ENCODE measurements at places on chromosomes 5 and 9. TPM values are rescaled to one million over a fixed set of nuclear protein-coding genes. Genes with fewer than 3 reads are reported as not detected.
A peak's percentile ranks its signal among the peaks of the same experiment; 100 is the strongest.

ZNF354C gene
- 4.9 TPM for total RNA-seq

PCDHB9 gene
- 2.8 TPM for total RNA-seq

B4GALT1 gene
- 76.0 TPM for total RNA-seq

C1QTNF2 gene
- total RNA-seq = 0.89 TPM

TAF11L10 gene
- not detected for total RNA-seq

GPX8 gene
- total RNA-seq = 2.3 TPM

FAM151B gene
- 2.3 TPM for total RNA-seq

PCDHA11 gene
- 2.8 TPM for total RNA-seq

- peak; percentile 36 for DNase-seq
- peaks cover 3% of the 10 kb centered on the region for H3K4me1 ChIP-seq
- H3K27ac ChIP-seq = no peak overlapping the region
Measured at GRCh38 chr5:145856285-145856818, 16.5 kb downstream of the GRXCR2 start.

DNA sequence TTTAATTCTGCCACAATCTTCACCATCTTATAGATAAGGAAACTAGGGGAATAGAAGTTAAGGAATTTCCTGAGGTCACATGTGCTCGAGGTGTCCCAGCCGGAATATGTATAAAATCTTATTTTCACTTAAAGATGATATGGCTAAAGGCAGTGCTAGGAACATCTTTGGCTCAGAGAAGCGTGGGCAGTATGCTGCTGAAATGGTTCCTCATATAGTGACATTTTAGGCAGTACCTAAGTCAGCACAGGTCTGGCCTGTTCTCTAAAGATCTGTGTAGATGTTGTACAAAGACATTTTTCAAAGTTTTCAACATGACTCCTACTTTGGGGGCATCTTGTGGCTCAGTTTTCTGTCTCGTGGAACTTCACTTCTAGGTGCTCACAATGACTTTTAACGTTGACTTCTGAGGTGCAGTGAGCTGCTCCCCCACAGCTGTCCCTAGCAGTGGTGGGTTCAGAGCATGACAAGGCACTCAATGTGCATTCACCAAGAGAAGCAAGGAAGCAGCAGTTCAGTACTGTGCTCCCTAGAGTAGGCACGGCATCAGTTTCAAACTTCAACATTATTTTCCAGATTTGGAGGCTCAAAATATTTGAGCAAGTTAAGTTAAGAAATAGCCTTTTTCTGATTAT lies 40.3 kb downstream of the TNFAIP8 start:
- H3K4me3 ChIP-seq = no peak overlapping the region
- H3K27me3 ChIP-seq = no peaks in the 10 kb centered on the region
- no peak overlapping the region for H3K27ac ChIP-seq
- H3K36me3 ChIP-seq = no peaks in the 10 kb centered on the region
- H3K4me1 ChIP-seq = peaks cover 9% of the 10 kb centered on the region
- DNase-seq = no peak

DNA sequence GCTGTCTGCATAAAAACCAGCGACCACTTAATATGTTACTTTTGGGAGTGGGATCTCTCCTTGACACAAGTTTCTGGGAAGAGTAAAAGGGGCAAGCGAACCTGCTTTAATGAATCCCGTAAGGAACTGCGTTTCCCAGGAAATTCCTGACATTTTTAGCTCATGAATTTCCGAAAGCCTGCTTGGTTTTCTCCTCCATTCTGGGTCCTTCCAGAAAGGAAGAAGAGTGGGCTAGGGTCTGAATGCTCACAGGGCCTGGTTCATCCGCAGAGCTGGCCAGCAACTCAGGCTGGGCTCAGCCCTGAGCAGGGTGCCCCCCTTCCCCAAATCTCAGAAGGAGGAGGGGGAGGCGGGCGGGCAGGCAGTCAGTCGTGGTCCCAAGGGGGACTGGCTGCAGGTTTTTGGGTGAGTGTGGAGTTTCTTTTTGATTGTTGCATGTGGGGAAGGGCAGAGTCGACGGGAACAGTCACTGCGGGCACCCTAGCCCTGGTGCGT lies 1.2 kb upstream of the PURA start:
- peak overlapping the region; percentile 83 for H3K4me3 ChIP-seq
- H3K4me1 ChIP-seq = peaks cover 61% of the 10 kb centered on the region
- no peak for DNase-seq
- H3K27me3 ChIP-seq = no peaks in the 10 kb centered on the region
- no peaks in the 10 kb centered on the region for H3K36me3 ChIP-seq

GRCh38 chr9:76369583-76369982 lies 24.6 kb downstream of the RFK start:
- no peak overlapping the region for H3K4me3 ChIP-seq
- H3K27me3 ChIP-seq = no peaks in the 10 kb centered on the region
- no peak overlapping the region for H3K27ac ChIP-seq
- peak; percentile 30 for DNase-seq

DNA sequence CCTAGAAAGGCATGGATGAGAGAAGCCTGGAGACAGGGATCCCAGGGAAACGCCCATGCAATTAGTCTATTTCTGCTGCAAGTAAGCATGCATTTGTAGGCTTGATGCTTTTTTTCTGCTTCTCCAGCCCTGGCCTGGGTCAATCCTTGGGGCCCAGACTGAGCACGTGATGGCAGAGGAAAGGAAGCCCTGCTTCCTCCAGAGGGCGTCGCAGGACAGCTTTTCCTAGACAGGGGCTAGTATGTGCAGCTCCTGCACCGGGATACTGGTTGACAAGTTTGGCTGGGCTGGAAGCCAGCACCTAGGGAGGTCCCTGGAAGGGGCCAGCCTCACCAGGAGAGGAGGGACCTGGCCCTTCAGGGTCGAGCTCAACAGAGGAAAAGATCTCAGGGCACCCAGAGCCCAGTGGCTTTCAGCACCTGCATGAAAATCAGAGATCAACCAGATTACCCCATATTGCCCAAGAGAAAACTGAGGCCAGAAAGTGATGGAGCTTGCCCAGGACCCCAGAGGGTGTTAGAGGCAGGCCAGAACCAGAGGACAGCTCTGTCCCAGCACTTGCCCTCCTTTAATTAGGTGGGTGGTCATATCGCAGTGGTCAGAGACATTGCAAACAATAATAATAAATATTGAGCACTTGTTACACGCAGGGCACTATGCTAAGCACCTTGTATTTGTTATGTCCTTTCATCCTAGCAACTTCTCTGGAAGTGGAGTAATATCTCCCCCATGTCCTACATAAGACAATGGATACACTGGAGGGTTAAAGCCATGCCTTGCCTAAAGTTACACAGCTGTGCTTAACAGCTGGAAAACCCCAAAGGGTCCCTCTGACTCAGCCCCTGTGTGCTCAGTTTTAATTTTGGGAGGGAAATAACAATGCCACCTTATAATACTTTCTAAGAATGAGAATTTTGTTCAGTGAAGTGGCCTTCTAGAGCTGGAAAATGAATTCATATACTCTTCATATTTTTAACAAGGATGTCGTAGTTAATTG lies 67.1 kb downstream of the KLF4 start:
- H3K27ac ChIP-seq = no peak overlapping the region
- no peaks in the 10 kb centered on the region for H3K27me3 ChIP-seq
- H3K4me3 ChIP-seq = no peak overlapping the region
- H3K36me3 ChIP-seq = no peaks in the 10 kb centered on the region
- DNase-seq = peak; percentile 76

GRCh38 chr9:71130521-71130920 lies 9.1 kb upstream of the TRPM3 start:
- no peak overlapping the region for H3K27ac ChIP-seq
- H3K36me3 ChIP-seq = no peaks in the 10 kb centered on the region
- no peaks in the 10 kb centered on the region for H3K27me3 ChIP-seq
- no peaks in the 10 kb centered on the region for H3K4me1 ChIP-seq
- no peak for DNase-seq

DNA sequence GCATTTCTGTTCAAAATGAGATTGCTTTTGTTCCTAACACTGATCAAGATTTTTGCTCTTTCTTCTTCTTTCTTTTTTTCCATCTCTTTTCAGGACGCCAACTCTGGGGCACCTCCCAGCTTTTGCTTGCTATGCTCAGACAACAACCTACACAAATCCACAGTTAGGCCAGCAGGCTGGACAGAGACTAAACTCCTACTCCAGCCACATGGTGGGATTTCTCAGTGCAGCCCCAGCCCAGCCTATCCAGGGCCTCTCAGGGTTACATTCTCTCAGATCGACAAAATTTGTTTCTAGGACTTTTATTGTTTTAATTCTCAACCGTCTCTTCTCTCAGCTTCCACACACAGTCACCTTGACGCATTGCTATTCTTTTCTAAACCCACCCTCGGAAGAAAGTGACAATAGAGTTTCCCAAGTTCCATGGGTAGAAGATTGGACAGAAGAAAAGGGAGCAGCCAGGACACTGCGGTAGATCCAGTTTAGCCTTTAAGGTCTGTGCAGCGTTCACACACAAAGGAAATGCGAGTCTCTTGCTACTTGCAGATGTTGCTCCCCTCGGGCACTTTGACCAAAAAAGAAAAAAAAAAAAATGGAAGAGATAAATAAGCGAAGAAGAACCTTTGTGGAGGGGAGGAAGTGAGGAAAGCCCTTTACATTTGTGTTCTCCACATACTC lies 588.6 kb upstream of the GRAMD2B start:
- H3K27me3 ChIP-seq = no peaks in the 10 kb centered on the region
- H3K4me1 ChIP-seq = peaks cover 9% of the 10 kb centered on the region
- H3K4me3 ChIP-seq = no peak overlapping the region
- no peak for DNase-seq
- H3K36me3 ChIP-seq = no peaks in the 10 kb centered on the region
- no peak overlapping the region for H3K27ac ChIP-seq

DNA sequence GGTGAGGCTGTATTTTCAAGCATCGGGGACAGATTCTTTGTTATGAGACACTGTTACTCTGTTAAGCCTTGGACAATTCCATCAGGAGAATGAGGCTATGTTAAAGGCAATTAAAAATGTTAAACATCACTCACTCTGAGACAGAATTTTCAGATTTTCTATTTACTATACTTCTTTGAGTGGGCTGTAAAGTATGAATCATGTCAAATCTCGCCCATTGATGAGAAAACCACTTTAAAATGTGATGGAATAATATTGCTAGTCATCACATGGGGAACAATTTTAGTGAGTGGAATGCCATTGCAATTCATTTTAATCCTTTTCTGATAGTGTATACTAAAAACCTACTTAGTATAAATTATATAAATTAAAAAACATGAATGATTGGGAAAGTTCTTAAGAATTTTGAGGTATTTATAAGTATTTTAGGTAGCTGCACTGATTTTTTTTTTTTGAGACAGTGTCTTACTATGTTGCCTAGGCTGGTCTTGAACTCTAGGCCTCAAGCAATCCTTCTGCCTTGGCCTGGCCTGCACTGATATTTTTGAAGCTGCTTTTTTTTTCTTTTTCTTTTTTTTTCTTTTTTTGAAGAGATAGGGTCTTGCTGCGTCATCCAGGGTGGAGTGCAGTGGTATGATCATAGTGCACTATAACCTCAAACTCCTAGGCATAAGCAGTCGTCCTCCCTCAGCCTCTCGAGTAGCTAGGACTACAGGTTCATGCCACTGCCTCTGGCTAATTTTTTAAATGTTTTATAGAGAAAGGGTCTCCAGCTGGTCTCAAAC lies 73.2 kb downstream of the KIAA1958 start:
- H3K27ac ChIP-seq = no peak overlapping the region
- H3K4me3 ChIP-seq = no peak overlapping the region
- no peaks in the 10 kb centered on the region for H3K27me3 ChIP-seq
- no peaks in the 10 kb centered on the region for H3K36me3 ChIP-seq
- H3K4me1 ChIP-seq = no peaks in the 10 kb centered on the region

DNA sequence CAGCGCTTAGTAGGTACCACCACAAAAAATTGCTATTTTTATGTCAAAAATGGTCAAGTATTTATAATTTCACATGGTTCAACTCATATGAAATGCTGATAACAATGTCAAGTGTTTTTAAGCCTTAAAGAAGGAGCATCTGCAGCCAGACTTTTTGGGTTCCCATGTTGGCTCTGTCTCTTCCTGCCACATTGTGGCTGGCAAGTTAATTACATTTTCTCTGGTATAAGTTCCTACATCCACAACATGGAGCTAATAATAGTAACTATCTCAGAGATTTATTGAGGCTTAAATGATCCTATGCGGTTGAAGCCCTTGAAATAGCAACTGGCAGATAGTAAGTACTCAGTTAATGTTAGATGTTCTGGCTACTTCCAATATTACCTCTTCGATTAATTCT lies 5.4 kb downstream of the ATP10B start:
- H3K4me3 ChIP-seq = no peak overlapping the region
- H3K27me3 ChIP-seq = no peaks in the 10 kb centered on the region
- H3K36me3 ChIP-seq = no peaks in the 10 kb centered on the region
- DNase-seq = no peak
- no peak overlapping the region for H3K27ac ChIP-seq

GRCh38 chr5:2797160-2797559 lies 45.7 kb upstream of the IRX2 start:
- H3K36me3 ChIP-seq = no peaks in the 10 kb centered on the region
- no peaks in the 10 kb centered on the region for H3K4me1 ChIP-seq
- no peak overlapping the region for H3K4me3 ChIP-seq
- no peaks in the 10 kb centered on the region for H3K27me3 ChIP-seq
- no peak overlapping the region for H3K27ac ChIP-seq

Data from upper lobe of left lung (tissue), 6 donors.